ENCODE measurements at places on chromosomes 3 and 15. TPM values are rescaled to one million over a fixed set of nuclear protein-coding genes. Genes with fewer than 3 reads are reported as not detected.

The GRIP2 gene
- polyA plus RNA-seq = 0.91 TPM

The FMN1 gene
- 9.4 TPM for polyA plus RNA-seq

The NANOGP8 gene
- 0.41 TPM for polyA plus RNA-seq

The ROPN1 gene
- 0.32 TPM for polyA plus RNA-seq

The CDHR4 gene
- 0.73 TPM for polyA plus RNA-seq

The CERS3 gene
- polyA plus RNA-seq = 0.18 TPM

The KCNAB1 gene
- polyA plus RNA-seq = 1.5 TPM

The PPM1M gene
- polyA plus RNA-seq = 33.6 TPM

The MED12L gene
- polyA plus RNA-seq = 0.46 TPM

The OR5K2 gene
- polyA plus RNA-seq = 0.18 TPM

The ZNF774 gene
- polyA plus RNA-seq = 5.6 TPM

Measured in right lung (tissue), 10 donors.